ENCODE measurements at places on chromosomes 7 and 10.
A peak's percentile ranks its signal among the peaks of the same experiment; 100 is the strongest.

DNA sequence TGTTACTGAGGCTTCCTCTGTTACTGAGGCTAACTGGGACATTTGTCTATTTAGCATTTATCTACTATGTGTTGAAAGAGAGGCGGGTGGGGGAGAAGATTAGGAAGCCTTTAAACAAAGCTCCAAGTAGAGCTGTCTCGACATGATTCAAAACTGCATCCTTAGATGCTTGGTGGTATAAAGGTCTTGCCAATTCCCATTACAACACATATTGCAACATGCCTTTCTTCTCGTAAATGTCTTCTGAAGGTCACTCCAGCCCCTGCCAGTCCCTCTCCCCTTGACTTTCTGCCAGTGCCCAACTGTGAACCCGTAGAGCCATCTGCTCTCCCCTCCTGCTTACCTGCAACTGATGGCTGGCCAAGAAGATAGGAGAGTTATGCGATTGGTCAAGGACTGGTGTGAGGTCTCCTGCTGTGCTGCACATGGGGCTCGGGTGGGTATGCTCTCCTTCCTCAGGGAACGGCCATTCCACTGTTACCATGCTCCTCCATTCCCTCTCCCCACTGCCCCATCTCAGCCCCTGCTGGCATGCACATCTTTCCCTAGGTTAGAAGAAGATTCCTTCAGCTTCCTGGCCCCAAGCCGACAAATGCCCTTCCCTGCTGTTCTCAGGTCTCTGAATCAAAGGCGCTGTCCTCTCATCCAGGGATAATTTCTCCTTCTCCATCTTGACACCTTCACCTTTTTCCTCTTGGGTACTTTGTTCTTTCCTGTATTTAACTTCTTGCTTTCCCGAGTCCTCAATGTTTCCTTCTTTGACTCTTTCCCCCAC lies 43.6 kb upstream of the ZNF32 start:
- peaks cover 33% of the 10 kb centered on the region for H3K27me3 ChIP-seq
- H3K36me3 ChIP-seq: no peaks in the 10 kb centered on the region

GRCh38 chr10:89280508-89280907 lies 21.3 kb upstream of the IFIT2 start:
- no peaks in the 10 kb centered on the region for H3K36me3 ChIP-seq
- peaks cover 42% of the 10 kb centered on the region for H3K27me3 ChIP-seq
- DNase-seq: no peak
- H3K4me1 ChIP-seq: no peaks in the 10 kb centered on the region
- no peak overlapping the region for H3K4me3 ChIP-seq
- H3K27ac ChIP-seq: no peak overlapping the region

- H3K4me1 ChIP-seq: peaks cover 6% of the 10 kb centered on the region
- no peaks in the 10 kb centered on the region for H3K27me3 ChIP-seq
- H3K36me3 ChIP-seq: peaks cover 9% of the 10 kb centered on the region
Observed at GRCh38 chr7:102030696-102031095, 213.3 kb downstream of the CUX1 start.

GRCh38 chr7:127798769-127799372 lies 146.9 kb downstream of the SND1 start:
- no peak overlapping the region for H3K4me3 ChIP-seq
- no peaks in the 10 kb centered on the region for H3K36me3 ChIP-seq
- peaks cover 6% of the 10 kb centered on the region for H3K4me1 ChIP-seq
- H3K27me3 ChIP-seq: no peaks in the 10 kb centered on the region
- DNase-seq: no peak

DNA sequence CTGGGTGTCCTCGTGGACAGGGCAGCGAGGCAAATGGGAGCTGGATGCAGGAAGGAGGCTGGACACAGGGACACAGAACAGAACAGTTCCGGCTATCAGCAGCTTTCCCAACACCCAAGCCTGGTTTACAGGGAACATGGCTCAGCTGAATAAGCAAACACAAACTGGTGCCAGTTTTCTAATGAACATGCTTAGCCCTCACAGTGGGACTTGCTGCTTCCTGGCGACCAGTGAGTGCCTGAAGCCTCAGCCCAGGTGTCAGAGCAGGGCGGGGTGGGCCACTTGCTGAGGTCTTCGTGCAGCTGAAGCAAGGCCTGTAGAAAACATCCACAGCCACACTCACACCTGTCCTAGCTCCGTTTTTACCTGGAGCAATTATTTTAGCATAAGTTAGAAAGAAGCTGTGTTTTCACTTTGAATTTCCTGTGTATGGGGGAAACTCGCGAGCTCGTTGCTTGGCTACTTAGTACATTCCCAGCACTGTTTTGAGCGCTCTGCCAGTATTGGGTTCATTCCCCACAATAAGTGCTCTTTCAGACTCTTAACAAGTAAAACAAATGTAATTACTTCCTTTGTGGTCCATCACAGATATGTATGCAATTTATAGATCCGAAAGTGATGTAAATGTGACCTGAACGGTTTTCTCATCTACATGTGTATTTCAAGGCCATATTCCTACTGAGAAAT lies 261.2 kb upstream of the SHH start:
- no peak overlapping the region for H3K4me3 ChIP-seq
- H3K27me3 ChIP-seq: peaks cover 2% of the 10 kb centered on the region
- no peak for DNase-seq
- no peak overlapping the region for H3K27ac ChIP-seq
- no peaks in the 10 kb centered on the region for H3K4me1 ChIP-seq
- no peaks in the 10 kb centered on the region for H3K36me3 ChIP-seq

DNA sequence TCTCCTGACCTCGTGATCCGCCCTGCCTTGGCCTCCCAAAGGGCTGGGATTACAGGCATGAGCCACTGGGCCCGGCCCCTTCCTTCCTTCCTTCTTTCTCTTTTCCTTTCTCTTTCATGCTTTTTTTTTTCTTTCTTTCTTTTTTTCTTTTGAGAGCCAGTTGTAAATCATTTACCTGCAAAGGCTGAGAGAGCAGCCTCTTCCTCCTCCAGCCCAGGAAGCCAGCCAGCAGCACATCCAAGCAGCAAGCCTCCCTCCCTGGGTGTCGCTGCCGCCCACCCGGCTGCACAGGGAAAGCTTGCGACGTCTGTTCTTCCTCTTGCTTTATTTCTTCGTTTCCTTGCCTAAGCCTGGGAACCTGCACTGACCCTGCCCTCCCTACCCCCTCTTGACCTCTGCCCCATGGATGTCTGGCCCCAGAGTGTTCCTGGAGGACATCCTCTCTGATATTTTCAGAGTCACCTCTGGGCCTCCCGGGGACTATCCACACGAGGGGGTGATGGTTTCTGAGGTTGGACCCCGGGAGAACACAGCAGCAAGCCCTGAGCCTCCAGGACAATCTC lies 62.8 kb upstream of the MYL10 start:
- H3K4me1 ChIP-seq: peaks cover 5% of the 10 kb centered on the region
- H3K4me3 ChIP-seq: no peak overlapping the region
- no peak overlapping the region for H3K27ac ChIP-seq

DNA sequence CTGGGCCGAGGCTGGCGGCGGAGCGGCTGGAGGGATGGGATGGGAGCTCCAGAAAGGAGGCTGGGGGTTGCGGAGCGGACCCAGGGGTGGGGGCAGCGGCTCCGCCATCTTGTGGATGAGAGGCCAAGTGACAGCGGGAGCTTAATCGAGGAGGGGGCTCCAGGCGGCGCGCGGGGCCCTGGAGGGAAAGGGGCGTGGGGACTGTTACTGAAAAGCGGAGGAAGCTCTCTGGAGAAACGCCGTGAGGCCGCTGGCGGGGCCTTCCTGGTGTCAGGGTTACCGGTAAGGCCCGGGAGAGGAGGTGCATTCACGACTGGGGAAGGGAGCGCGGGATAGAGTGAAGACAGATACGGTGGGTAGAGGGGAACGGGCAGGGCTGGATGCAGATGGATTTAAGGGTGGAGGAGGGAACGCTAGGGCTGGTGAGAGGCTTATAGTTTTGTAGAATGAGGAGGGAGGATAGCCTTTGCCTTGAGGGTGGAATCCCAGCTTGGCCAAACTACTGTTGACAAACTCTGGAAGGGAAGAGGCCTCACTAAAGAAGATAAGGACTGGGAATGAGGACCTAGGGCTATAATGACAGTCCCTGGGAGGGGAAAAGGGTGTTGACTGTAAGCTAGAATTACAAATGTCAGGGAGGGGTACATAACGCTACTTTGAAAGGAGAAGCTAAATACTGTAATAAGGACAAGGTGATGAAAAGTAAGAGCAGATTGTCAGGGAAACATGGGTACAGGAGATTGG lies 535 bp downstream of the BTRC start:
- peaks cover 11% of the 10 kb centered on the region for H3K4me1 ChIP-seq
- DNase-seq: no peak
- peaks cover 15% of the 10 kb centered on the region for H3K27me3 ChIP-seq
- peaks cover 4% of the 10 kb centered on the region for H3K36me3 ChIP-seq
- peak overlapping the region; percentile 84 for H3K27ac ChIP-seq
- peak overlapping the region; percentile 96 for H3K4me3 ChIP-seq

DNA sequence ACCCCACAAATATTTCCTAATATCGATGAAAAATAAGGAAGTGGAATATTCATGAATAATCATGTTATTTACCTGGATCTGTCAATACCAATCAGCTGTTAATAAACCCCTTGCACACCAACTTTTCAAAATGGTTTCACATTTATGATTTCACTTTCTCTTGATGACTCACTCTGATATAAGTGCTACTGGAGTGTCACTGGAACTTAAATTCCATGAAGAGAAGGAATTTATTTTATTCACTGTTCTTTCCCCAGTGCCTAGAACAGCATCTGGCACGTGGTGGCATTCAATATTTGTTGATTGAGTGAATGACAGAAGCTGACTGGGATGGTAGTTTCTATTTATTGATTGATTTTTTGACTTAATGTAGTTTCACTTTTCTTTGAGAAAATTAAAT lies 3.5 kb upstream of the ENO4 start:
- no peak for DNase-seq
- peaks cover 5% of the 10 kb centered on the region for H3K4me1 ChIP-seq
- peaks cover 42% of the 10 kb centered on the region for H3K27me3 ChIP-seq
- H3K36me3 ChIP-seq: no peaks in the 10 kb centered on the region

DNA sequence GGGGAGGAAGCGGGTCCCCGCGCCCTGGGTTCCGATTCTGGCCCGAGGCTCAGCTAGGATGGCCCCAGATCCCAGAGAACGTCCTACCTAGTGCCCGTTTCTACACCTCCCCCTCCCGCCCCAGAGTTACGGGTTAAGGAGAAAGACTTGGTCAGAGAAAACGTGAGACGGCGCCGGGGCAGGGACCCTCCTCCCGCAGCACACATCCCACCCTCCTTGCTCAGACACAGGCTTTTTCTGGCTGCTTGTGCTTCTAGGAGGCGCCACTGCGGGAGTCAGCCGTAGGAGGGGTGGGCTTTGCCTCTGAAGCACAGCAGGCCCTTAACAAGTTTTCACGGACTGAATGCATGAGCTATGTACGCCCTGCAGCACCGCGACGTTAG lies 104.9 kb upstream of the LEP start:
- no peak for DNase-seq
- peaks cover 64% of the 10 kb centered on the region for H3K27me3 ChIP-seq
- H3K27ac ChIP-seq: no peak overlapping the region
- H3K4me1 ChIP-seq: peaks cover 8% of the 10 kb centered on the region
- H3K4me3 ChIP-seq: peak overlapping the region; percentile 69

DNA sequence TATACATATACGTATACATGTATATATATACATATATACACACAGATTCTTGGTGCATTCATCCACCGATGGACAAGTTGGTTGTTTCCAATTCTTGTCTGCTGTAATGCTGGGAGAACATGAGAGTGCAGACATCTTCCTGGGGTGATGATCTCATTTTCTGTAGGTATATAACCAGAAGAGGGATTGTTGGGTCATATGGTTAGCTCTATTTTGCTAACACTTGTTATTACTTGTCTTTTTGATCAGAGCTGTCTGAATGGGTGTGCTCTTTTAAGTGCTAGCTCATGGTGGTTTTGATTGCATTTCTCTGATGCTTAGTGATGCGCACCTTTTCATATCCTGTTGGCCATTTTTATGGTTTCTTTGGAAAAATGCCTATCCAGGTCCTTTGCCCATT lies 106.4 kb downstream of the TAX1BP1 start:
- no peaks in the 10 kb centered on the region for H3K36me3 ChIP-seq
- H3K4me3 ChIP-seq: no peak overlapping the region
- DNase-seq: no peak

GRCh38 chr10:74234569-74234968 lies 83.5 kb downstream of the ADK start:
- no peak overlapping the region for H3K4me3 ChIP-seq
- DNase-seq: no peak
- H3K27ac ChIP-seq: no peak overlapping the region
- H3K4me1 ChIP-seq: peaks cover 6% of the 10 kb centered on the region

DNA sequence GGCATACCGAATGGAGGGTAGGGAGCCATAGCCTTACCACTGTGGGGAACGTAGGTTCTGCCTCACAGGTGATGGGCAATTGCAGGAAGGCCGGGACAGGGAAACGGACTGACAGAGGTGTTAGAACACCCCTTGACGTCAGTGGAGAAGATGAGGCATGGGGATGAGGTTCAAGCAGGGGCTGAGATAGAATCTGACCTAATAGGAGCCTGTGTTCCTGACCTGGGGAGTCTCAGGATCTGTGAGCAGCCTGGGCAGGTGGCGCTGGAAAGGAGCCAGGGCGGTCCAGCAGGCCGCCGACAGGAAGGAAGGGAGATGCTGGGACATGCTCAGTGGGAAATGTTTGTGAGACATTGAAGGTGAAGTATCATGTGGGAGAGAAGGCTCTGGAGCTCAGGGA lies 109.4 kb downstream of the WDFY4 start:
- peaks cover under 1% of the 10 kb centered on the region for H3K36me3 ChIP-seq
- no peak for DNase-seq
- peaks cover 12% of the 10 kb centered on the region for H3K4me1 ChIP-seq
- peaks cover 13% of the 10 kb centered on the region for H3K27me3 ChIP-seq
- H3K4me3 ChIP-seq: no peak overlapping the region
